Fibroblast of pulmonary artery (primary cell): ENCODE measurements at places on chromosomes 4 and X.

DNA sequence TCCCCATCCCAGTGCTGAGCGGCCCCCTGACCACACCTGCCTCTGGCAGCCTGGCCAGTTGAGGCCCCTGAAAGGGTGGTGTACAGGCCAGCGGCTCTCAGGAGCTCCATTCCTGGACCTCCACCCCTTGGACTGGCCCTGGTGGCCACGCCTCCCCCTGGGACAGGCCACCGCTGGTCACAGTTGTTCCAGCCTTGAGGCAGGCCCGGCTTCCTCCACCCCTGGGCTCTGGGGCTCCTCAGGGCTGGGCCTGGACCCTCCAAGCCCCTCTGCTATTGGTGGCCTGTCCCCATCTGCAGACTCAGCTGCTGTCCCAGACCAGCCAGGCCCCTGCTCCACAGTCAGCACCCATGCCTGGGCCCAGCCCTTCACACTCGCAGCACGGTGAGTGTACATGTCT is 93.2 kb upstream of the NKX1-1 start:
- DNase-seq: no peak

DNA sequence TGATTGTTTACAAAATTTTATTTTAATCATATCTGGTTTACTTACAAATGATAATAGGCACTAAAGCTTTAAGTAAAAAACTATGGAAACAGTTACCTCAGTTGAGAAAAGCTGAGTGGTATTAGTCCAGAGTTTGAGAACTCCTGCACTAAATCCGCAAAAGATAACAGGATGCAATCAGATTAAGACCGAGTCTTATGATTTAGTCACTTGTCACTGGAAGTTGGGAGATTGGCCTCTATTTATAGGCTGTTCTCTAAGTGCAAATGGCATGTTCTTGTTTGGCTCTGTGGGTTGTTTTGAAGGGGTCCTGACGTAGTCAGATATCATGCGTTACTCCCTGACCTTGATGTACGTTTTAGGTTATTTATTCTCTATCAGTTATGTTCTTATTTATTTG is 6.3 kb downstream of the GPAT3 start:
- DNase-seq: no peak

DNA sequence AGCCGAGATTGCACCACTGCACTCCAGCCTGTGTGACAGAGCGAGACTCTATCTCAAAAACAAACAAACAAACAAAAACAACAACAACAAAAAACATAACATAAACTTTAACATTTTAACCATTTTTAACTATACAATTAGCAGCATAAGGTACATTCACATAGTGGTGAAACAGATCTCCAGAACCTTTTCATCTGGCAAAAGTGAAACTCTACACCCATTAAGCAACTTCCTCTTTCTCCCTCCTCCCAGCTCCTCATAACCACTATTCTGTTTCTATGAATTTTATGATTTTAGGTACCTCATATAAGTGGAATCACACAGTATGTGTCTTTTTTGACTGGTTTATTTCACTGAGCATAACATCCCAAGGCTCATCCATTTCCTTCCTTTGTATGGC is 103.6 kb downstream of the FAM13A start:
- peak; percentile 36 for DNase-seq

DNA sequence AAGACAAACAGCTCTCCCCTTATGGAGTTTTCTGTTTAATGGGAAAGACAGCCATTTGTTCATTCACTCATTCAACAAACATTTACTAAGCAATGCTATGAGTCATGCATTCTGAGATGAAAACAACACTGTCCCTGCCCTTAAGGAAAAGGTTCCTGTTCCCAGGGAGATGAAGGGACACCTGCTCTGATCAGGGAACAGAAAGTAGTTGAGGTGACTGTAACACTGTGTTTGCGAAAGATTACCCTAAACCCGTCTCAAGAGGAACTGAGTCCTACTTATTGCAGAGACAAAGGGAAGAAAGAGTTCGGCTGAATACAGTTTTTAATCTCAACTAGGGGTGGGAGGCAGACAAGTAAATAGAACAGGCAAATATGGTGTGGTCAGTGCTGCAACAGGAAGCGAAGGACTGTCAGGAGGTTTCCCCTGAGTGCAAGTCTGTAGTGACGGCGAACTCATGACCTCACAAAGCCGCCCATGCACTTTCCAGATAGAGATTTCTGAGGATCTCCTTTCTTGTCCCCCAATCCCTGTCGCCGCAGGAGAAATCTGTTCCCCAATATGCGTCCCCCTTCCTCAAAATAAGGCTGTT is 712 bp downstream of the STX18 start:
- DNase-seq: peak; percentile 61

DNA sequence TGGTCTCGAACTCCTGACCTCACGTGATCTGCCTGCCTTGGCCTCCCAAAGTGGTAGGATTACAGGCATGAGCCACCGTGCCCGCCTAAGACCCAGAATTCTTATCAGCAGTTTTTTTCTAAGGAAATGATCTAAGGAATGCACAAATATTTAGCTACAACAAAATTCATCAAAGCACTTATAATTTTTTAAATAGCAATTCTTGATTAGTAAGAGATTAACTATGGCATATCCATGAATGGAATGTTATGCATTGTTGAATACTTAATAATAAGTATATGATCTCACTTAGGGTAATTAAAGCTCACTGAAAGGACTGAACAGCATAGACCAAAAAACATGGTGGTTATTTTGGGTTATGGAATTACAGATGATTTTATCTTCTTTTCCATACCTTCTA is 18.4 kb downstream of the CENPU start:
- DNase-seq: no peak

DNA sequence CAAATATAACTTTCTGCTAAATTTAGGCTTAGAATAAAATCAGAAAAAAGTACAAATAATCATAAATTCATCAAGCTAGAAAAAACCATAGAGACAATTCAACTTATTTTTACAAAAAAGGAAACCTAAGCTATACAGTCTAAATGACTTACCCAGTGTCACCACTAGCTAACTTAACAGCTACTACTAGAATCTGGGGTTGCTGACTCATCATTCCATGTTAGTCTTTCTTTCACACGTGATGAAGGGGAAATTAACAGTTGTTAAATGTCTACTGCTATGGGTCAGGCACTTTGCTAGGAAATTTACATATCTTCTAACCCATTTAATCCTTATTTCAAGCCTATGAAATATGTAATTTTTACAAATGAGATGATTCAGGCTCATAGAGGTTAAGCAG is 349.3 kb upstream of the GALNT7 start:
- no peak for DNase-seq

- no peak for DNase-seq
These were observed 45.4 kb upstream of the UGT2A3 start for GRCh38 chr4:68997040-68997439.

DNA sequence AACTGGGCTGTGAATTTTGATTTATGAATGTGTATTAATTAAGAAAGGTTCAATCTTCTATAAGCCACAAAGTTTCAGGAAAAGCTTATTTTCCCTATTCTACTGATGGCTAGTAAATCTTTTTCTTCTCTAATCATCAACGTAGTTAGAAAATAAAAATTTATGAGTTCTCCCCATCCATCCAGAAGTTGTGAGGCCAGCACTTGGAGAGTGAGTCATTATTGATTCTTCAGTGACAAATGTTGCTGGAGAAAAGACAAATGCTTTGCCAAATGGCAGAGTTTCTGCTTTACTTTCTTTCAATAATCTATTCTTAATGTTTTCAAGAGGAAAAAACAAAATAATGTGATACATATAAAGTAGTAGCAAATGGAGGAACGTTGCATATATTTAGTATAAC is 11.3 kb upstream of the GRXCR1 start:
- no peak for DNase-seq

GRCh38 chrX:12488771-12489170 is 302.4 kb upstream of the PRPS2 start:
- peak; percentile 54 for DNase-seq

DNA sequence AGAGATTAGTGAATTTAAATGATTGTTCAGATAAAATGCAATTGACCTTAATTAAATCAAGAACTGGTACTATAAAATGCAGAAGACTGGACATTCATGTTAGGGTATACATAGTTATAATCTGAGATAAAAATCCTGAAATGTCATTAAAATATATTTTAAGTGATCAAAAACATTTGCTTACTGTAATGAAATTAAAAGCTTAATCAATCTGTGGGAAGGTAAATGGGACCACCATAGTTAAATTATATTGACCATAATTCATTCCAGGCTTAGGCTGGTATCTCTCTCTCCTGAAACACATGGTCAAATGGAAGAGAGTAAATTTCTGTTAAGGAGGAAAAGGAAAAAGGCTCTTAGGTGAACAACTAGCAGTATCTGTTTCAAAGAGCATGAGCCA is 474.4 kb downstream of the C4orf33 start:
- no peak for DNase-seq

DNA sequence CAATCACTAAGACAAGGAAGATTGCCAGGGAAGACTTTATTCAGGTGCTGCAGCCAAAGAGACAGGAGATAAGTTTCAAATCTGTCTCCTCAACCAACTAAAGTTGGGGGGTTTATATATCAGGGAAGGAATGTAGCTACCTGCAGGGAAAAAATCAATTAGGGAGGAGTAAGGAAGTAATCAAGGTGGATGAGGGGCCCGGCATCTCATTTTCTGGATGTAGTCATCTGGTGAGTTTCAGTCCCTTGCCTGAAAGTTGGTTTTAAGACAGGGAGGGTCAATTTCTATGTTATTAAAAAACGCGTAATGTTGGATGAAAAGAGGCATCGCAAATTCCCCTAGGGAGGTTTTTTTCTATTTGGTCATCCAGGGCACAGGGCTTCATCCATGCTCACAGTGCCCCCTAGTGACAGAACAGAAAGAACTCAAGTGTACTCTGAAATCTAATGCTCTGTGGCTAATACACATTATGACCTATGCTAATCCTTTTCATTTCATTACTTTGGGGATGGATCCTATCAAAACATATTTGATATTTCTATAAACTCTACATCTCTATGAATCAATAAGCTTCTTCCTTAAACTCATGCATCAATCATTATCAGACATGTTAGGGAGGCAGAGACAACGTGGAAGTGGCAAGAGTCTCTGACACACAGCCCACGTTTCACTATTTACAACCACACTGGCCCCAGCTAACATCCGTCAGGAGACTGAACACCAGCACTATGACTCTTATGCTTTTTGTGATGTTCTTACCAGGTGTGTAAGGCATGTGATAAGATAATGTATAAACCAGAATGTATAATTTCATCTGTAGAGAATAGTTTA is 1577.0 kb upstream of the TENM3 start:
- DNase-seq: peak; percentile 50

GRCh38 chr4:83701041-83701440 is 165.1 kb downstream of the GPAT3 start:
- no peak for DNase-seq

GRCh38 chrX:71870208-71871098 is 40.2 kb upstream of the NHSL2 start:
- peak; percentile 11 for DNase-seq
